ENCODE measurements at places on chromosomes 2 and 18.

DNA sequence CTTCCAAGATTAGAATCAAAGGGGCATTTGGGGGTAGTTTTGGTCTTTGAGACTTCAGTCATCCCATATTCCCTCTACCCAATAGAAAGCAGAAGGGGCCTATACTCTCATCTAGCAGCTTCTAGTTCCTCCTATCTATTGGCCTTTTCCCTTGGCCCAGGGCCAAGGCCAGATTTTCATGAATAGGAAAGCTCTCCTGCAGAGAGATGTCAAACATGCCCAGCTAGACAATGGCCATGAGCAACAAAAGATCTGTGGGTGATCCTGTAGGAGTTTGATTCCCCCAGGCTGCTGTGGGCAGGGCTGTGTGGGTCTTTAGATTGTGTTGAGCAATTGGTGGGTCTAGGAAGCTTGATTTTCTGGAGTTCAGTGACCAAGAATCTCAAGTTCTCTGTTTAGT, 2.9 kb upstream of the ADCYAP1 start:
- no peak for DNase-seq

DNA sequence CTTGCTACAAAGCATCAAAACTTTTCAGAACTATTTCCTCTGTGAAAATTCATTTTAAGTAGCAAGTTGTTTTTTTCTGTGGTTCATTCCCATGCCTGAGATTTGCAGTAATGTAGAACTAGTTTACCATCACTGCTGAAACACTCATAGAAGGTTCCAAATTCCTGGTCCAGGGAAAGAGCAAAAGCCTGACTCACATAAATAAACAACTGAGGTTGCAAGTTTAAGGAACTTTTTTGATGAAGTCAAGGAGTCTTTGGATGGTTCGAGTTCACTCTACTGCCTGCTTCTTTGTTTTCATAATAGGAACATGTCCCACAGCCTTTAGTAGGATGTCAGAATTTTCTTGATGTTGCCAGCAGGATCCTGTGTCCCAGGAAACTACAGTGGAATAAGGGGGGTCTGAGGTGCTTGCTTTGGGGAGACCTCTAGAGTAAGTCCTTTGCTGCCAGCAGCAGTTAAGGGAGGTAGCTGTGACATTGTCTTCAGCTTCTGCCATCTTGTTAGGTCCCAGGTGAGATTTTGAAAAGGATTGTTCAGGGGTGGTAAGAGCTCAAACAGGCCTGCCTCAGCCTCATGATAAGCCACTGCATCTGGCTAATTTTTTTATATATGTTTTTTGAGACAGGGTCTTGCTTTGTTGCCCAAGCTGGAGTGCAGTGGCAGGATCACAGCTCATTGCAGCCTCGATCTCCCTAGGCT, 43.9 kb downstream of the ACSL3 start:
- DNase-seq, result peak; percentile 79

GRCh38 chr2:203636588-203637470, 69.6 kb upstream of the CD28 start:
- DNase-seq, result no peak

GRCh38 chr2:43159797-43160196, 66.6 kb downstream of the ZFP36L2 start:
- DNase-seq, result no peak

DNA sequence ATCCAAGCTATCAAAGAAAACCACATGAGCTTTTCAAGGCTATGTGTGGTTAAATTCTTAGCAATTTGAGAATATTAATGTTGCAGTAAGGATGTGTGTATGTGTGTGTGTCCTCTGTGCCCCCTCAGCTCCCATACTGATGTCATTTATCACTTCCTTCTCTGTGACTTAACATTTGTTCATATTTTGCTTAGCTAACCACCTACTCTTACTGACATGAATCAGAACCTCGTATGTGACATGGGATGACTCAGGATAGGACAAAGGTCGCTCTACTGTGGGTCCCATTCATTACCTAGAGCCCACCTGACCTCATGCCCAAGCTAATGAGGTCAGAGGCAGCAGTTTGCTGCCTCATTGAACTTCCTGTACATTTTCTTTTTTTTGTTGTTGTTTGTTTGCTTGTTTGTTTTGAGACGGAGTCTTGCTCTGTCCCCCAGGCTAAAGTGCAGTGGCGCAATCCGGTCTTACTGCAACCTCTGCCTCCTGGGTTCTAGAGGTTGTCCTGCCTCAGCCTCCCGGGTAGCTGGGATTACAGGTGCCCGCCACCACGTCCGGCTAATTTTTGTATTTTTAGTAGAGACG, 36.3 kb downstream of the MOGAT1 start:
- peak; percentile 72 for DNase-seq

DNA sequence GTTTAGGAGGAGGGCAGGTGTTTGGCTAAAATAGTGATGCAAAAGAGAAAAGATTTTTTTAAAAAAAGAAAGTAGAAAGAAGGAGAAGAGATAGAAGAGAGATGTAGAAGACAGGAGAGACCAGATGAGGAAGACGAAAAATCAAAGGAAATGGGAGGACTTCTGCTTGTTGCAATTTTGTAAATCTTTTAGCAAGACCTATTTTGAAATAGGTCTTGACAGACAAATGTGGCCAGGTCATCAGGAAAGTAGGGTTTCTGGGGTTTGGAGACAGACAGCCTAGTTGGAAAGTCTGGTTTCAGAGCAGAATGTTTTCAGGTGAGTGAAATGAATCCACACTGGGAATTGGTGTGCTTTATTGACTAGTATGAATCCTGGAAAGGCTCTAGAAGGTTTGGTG, 104.5 kb upstream of the CAVIN2 start:
- no peak for DNase-seq

DNA sequence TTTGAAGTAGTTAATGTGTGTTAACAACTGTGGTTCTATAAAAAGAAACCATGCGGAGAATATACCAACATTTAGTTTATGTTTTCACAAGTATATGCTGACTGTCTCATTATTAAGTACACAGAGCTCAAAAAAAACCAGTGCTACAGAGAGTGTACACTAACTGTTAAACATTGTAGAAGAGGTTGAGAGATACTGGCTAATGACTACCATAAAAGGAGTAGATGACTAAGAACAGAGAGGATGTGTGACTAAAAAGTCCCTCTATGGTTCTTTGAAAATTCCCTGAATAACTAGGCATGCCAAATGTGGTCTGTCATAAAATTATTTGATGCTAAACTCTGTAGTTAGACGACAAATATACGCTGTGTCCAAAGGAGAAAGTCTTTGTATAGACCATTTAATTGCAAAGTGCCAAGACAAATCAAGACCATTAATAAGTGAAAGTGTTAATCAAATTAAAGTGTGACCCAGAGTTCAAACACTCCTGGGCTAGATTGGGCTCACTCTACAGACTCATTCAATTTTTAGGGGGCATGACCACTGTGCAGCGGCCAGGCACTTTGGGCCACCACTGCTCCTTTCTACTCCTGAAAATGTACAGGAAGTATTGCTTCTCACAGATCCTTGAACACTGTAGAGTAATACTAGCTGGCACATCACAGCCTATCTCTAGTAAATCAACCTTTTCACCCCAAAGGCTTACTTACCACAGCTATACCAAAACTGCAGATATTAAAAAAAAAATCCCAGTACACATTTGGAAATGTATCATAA, 45.1 kb upstream of the SERTAD2 start:
- DNase-seq, result peak; percentile 90

DNA sequence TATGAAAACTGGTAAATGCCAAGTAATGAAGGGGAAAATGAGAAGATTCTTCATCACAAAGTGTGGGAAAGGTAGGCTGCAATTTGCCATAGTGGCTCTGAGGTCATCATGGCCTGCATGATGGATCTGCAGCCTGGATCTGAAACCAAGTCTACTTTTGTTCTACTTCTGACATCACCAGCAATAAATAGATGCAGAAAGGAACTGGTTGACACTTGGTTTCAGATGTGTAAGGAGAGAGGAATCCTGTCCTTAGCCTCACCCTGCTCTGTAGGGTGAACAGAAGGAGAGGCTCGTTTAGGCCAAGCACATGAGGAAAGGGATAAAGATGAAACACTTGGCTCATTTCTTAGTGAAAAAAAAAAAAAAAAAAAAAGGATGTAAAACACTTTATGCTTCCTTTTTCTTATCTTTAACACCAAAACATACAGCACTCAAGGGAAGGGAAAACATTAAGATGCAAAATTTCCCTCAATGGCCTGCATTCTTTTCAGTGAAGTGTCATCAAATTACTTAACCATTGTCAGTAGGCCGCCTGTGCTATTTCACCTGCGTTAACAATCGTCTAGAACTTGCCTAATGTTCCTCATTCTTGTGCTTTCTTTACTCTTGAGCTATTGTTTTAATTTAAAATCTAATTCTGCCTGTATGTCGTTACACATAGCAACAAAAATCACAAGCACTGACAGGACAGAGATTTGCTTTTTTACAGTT, 3.9 kb downstream of the NEB start:
- peak; percentile 41 for DNase-seq

DNA sequence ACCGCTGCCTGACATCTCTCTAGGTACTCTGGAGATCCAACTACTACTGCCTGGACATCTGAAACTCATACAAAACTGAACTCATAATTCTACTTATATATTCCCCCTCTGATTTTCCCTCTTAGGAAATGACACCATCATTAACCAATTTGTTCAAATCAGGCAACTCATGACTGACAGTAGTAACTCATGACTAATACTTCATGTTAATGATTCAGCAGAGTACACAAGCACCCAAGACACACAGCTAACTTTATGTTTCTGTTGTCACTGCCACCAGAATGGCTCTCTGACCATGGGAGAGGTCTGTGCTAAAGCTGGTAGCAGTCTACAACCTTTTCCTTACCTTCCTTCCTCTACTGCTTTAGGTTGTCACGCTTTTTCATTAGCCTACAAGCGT, 91.1 kb downstream of the ITSN2 start:
- DNase-seq, result peak; percentile 29

- DNase-seq, result peak; percentile 4
Measured at GRCh38 chr2:152874955-152875354, 156.5 kb downstream of the ARL6IP6 start.

DNA sequence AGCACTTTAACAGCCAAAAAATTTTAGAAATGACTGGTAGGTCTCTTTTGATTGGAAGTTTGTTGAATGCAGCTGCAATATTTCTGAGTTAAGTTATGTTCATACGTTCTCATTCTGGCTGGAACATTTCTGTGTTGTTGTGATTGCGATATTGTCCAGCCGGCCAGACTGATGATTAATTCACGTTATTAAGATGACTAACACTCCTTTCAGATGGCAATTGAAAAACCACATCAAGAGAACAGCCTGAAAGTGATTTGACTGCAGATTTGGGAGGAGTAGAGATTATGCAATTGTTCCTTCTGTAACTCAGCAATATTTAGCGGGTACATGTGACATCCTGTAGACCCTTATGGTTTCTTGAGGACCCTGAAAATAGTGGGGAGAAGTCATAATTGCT, 133.7 kb downstream of the FBXO15 start:
- peak; percentile 65 for DNase-seq

GRCh38 chr2:32278478-32278853, 762 bp downstream of the YIPF4 start:
- DNase-seq, result no peak

DNA sequence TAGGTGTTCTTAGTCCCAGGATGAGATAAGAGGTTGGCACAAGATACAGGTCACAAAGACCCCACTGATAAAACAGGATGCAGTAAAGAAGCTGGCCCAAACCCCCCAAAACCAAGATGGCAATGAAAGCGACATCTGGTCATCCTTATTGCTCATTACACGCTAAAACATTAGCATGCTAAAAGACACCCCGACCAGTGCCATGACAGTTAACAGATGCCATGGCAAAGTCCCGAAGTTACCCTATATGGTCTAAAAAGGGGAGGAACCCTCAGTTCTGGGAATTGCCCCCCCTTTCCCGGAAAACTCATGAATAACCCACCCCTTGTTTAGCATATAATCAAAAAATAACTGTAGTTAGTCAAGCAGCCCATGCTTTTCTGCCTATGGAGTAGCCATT, 251.1 kb downstream of the SLC4A3 start:
- no peak for DNase-seq

GRCh38 chr2:169129703-169130243, 60.4 kb downstream of the DHRS9 start:
- no peak for DNase-seq

DNA sequence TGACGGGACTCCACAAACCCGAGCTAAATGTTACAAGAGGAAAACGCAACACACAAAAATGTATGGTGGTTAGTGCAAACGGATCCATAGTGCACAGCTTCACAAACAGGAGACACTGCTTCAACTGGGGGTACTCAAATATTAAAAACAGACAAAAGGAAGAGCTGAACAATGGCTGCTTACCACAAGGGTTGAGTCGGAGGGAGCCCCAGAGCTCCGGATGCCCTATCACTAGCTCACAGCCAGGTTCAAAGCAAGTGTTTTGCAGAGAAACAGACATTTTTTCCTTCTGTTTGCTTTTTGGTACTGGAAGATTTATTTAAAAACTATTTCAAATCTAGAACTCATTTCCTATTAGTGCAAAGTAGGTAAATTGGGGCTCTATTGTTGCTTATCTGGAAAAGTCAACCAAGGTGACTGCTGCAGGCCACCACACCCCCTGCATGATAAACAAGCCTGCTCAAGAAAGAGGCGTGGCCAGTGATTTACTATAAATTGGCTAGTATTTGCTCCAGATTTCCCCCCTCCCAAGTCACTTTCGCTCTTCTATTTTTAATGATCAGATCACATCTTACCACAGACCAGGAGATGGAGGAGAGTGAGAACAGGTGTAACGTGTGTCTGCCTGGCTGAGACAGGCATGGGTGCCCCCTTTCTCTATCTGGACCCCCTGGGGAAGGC, 46.5 kb downstream of the ZAP70 start:
- no peak for DNase-seq

DNA sequence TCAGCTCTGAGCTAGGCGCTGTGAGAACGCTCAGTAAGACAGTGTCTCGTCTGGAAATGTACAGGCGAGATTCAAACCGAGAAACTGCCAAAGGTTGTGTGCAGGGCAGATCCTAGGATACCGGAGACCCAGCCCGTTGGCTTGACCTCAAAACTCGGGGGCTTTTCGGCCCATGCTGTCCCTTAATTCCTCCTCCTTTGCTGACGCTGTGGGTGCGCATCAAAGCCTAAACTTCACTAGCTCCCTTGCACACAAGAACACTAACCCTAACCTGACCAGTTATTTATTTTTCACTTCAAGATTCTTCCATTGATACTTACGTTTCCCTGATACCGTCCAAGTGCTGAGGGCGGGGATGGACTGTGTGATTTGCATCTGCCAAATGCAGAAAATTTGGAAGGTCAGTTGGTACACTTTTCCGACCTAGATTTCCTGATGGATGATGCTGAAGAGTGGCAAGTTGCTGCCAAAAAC, 1.0 kb upstream of the AAK1 start:
- DNase-seq, result no peak

Measured in fibroblast of upper back skin (primary cell).